Esophagus squamous epithelium (tissue), 5 donors: ENCODE measurements at places on chromosomes 13 and 19.

DNA sequence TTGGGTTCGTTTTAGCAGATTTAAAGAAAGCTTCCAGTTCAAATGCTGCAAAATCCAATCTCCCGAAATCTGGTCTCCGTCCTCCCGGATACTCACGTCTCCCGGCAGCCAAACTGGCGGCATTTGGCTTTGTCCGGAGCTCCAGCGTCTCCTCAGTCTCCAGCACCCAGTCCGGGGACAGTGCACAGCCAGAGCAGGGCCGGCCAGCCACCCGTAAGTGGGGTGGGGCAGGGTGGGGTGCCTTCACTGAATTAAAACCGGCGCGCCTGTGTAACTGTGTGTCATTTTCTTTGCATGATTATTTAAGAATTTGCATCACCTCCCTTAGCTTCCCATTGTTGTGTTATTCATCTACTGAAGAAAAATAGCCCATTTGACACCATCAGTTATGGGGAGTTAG, 280.6 kb downstream of the MTUS2 start:
- DNase-seq: no peak

- no peak for DNase-seq
Observed at GRCh38 chr19:46947866-46948265, 71.8 kb upstream of the NPAS1 start.

DNA sequence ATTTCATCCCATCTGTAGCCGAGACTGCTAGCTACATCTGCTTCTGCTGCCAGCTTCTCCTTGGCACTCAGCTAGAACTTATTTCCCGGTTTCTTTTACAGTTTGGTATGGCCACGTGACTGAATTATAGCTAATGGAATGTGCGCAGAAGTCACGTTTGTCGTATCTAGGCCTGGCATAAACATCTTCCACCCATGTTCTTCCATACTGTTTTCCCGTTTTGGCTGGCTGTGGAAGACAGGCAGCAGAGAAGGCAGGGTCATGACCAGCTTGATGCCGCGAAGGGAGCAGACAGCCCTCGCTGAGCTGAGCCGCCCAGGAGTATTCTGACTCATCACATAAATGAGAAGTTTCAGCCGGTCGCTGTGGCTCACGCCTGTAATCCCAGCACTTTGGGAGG, 186.7 kb downstream of the RFC3 start:
- no peak for DNase-seq

DNA sequence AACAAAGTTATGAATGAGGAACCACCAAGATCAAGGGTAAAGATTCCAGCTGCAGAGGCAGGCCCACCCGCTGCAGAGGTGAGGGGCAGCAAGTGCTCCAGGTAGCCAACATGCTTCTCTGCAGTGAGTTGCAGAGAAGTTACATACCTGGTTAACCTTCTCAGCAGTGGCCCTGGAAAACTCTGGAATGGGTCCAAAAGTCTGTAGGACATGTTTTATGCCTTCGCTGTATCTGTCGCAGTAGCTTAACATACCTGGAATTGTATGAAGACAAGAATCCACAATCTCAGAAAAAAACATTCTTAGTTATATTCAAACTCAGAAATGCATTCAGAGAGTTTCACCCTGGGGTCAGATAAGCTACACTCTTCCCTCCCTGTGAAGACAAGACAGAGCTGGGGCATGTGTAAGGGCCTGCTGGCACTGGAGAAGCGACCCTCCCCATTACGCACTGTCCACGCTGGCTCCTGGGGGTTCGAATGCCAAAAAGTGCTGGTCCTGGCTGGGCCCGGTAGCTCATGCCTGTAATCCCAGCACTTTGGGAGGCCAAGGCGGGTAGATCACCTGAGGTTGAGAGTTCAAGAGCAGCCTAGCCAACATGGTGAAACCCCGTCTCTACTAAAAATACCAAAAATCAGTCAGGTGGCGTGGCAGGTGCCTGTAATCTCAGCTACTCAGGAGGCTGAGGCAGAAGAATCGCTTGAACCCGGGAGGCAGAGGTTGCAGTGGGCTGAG, 121.0 kb downstream of the CRYL1 start:
- DNase-seq: no peak

- no peak for DNase-seq
Observed at GRCh38 chr13:80975903-80976302, 635.0 kb upstream of the SPRY2 start.

DNA sequence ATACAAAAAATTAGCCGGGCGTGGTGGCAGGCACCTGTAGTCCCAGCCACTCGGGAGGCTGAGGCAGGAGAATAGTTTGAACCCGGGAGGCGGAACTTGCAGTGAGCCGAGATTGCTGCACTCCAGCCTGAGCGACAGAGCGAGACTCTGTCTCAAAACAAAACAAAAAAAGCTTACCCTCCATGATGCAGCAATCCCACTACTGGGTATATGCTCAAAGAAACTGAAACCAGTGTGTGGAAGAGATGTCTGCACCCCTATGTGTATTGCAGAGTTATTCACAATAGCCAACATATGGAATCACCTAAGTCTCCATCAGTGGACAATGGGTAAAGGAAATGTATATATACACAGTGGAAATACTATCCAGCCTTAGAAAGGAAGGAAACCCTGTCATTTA, 19.6 kb upstream of the TTYH1 start:
- no peak for DNase-seq

DNA sequence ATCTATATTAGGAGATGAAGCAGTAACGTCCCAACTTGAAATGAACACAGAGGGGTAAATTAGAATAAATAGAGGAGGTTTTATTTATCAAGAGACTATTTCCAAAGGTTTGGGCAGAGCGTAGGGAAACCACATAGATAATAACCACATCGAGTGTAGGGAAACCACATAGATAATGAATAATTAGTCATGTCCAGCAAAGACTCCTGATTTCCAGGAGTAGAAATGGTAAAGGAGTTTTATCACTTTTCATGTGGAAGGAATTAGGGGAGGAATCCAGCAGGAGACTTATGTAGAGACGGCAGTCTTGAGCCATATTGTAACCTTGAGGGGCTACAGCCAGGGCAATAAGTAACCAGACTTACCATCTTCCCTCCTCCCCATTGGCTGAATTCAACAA, 136.3 kb upstream of the CSNK1A1L start:
- no peak for DNase-seq

DNA sequence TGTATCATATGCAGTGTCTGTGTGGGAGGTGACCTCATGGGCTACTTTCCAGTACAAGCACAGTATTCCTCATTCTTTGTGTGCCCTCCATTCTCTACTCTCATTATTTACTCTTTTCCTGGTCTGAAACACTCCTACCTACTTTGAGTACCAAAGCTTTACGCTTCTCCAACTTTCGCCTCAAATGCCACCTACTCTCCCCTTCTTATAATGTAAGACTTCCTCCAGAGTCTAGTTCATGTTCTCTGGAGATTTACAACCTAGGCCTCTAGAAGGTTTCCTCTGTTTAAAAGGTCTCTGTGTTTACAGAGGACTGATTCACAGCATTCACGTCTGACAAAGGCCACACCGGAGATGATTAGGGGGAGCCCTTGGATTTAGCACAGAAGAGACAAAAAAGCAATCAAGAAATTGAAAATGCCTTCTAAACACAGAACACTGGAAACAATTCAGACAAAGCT, 302.0 kb downstream of the KLF12 start:
- no peak for DNase-seq

DNA sequence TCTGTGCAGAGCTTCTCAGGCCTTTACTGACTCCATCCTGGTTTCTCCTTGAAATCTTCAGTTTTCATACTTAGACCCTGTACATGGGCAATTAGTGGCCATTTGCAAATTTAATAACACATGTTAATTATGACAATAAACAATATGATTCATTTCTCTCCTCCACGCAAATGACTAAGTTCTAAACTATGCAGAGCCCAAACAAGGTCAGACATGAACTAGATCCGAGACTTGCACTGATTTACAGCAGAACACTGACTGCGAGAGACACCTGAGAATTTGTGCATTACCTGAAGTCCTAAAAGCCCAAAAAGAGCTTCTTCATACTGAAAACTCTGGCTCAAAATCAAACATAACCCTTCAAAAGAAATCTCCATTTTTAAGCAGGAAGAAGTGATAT, 521.8 kb downstream of the MYO16 start:
- no peak for DNase-seq

DNA sequence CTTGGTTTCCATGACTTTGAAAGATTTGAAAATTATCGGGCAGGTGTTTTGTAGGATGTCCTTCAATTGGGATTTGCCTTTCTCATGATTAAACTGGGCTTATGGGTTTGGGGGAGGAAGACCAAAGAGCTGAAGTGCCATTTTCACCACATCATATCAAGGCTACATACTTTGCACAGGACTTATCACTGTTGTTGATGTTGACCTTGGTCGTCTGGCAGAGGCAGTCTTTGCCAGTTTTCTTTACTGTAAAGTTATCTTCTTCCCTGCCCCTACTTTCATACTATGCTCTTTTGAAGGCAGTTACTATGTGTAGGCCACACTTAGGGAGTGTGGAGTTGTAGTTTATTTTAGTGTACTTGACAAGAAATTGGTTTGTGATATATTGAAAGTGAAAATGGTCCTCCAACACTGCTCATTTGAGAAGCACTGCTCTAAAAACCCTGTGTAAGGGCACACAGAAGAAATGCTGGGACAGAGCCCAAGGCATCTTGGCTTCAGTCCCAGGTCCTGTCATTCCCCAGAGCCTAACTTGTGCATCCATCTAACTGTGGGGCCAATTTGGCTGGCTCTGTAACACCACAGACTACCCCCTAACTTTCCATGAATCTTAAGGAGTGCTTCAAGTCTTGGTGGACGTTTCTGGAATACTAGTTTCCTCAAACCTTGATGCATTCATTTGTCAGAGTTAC, 384.9 kb downstream of the KCNRG start:
- no peak for DNase-seq

DNA sequence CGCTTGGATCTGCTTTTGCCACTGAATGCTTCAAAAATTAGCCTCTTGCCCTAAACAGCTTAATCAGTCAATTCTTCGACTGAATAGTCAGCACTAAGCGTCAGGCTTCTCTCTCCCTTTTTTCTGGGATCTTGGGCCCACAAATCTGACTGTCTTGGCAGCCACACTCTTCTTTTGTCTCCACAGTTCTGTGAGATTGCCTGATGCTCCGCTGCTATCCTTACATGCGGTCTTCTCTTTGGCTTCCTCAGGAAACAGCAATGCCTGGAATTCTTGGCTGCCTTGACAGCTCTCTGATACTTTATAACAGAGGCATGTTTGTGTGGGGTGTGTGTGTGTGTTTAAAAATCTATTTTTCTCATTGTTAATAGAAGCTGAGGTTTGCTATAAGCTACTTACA, 32.6 kb downstream of the ERCC5 start:
- no peak for DNase-seq

DNA sequence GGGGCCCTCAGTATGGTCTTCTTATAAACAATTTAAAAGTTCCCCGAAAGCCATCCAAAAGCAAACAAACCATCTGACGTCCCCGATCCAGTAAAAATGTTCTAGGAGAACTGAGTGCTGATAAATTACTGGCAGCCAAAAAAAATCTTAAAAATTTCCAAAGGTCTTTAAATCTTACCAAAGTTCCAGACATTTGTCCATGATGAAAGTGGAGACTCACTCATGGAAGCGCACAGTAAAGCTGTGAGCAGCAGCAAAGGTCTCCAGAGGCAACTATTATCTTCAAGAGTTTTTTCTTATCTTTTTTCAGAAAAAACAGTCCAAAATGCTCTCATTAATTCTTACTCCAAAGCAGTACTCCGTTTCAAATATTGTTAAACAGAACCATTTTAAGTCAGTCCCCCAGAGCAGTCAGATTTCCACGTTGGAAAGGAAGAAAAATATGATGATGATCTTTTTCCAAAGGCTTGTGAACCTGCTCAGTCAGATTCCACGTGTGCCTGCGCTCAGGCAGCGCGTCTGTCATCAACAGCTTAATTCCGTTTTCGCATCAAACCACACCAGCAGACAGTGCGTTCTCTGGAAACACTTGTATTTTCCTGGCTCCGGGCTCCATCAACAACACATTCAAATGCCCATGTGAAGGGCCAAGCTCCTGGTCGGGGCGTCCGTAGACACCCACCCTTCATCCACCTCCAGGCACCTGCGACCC, 85.4 kb downstream of the COL4A1 start:
- DNase-seq: no peak

- no peak for DNase-seq
Observed at GRCh38 chr13:79710376-79710775, 229.4 kb downstream of the NDFIP2 start.

DNA sequence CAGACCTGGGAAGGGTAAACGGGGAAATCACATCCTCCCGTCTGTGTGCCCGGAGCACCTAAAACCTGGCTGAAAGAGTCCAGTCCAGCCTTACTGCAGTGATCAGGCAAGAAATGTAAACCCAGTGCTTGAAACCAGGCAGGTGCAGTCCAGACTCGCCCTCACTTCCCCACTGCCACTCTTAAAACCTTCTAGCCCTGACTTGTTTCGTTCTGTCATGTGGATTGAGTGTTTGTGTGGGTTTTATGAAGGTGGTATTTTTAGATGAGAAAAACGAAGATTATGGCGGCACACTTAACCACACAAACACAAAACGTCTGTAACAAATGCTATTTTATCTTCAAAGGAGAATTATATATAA, 839 bp upstream of the CKAP2 start:
- no peak for DNase-seq
